ENCODE measurements at places on chromosomes 1 and 21.

- DNase-seq, result no peak
Measured at GRCh38 chr1:90809093-90809492, 92.0 kb upstream of the BARHL2 start.

DNA sequence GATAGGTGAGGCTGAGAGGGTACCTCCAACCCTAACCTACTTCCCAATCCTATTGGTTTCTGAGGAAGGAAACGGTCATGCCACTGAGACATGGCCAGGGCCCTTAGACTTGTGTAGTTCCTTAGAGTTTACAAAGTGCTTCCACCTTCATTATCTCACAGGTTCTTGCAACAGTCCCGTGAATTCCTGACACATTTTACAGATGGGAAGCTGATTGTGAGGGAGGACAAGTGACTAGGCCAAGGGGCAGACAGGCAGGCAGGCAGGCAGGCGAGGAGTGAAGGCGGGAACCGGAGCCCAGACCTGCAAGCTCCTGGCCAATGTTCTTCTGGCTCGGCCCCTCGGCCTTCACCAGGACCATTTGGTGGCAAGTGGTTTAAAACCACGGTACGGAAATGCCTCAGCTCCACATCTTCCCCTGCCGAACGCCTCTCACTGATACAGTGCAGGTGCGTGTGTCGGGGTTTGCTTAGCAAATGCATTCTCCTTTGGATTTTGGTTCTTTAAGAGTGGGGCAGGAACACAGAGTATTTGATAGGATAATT lies 45.1 kb downstream of the ZBTB18 start:
- DNase-seq, result no peak

DNA sequence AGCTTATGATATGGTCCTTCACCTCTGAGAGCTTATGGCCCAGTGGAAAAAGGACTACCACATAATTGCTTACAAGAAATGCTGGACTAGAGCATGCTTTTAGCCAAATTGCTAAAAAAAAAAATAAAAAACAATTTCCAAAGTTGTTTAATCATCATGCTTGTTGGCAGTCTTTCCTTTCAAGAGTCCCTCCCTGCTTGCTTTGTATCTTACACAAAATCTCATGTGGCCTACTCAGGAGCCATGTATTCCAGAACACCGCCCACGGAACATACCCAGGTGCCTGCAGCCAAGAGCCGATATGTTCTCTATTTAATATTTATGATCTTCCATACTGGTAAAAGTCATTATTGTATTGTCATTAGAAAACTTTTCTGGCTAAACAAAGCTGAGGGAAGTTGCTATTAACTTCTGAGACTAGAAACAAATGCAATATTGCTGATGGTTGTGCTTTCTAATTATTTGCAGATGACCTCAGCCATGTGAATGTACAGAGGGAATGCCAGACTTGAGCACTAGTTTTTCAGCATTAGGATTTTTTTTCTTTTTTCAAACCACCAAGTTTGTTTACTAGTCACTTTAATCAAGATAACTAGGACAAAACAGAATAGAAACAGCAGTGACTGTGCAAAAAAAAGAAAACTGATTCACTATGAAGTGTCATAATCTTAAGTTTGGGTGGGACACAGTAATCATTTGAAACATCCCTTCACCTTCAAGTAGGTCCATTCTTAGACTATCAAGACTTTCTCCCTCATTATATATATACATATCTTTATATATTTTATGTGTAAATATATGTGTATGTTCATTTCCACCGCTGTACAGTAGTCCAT lies 129.3 kb upstream of the GORAB start:
- no peak for DNase-seq

DNA sequence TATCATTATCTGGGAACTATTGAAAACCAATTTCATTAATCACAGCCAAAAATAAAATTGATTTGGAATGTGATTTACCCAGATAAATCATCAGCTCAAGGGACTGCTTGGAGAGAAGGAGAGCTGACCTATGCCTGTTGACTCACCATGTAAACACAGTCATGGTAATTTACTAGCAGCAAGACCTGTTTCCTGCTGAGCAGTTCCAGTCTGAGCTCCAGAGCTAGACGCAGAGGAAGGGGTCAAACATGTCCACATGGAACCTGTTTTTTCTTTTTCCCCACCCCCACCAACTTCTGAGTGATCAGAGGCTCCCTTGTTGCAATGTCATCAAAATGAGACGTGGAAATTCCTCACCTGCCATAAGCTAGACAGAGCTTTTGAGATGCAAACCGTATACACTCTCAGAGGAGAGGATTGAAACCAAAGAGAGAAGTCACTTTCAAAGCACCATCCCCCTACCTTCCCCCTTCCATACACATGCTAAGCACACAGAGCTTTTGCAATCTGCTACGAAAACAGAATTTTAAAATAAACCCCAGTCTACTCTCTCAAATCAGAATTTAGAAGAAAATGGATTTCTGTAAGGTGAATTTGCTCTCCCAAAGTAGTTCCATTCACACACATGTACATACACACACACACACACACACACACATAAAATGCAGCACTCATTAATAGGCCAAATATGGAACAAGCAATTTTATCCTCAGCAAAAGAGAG lies 55.9 kb upstream of the PTGFRN start:
- DNase-seq, result peak; percentile 70

GRCh38 chr1:114610546-114611245 lies 29.3 kb upstream of the BCAS2 start:
- DNase-seq, result no peak
